Fibroblast of the aortic adventitia (primary cell): ENCODE measurements at places on chromosomes 1 and 21. TPM values are rescaled to one million over a fixed set of nuclear protein-coding genes. Genes with fewer than 3 reads are reported as not detected.

Gene GPA33
- not detected in 2 replicates for total RNA-seq

Gene MIXL1
- not detected in 2 replicates for total RNA-seq

Gene TENT5C
- total RNA-seq = 0.45 and 5.5 TPM in 2 replicates

Gene IGFN1
- total RNA-seq = under 0.01 and 0.74 TPM in 2 replicates

Gene ZNF593
- 19.4 and 42.4 TPM in 2 replicates for total RNA-seq

Gene SLC35F3
- total RNA-seq = not detected in 2 replicates
